Neural crest cell (in vitro differentiated cells): ENCODE measurements at places on chromosomes 13 and 19. TPM values are rescaled to one million over a fixed set of nuclear protein-coding genes. Genes with fewer than 3 reads are reported as not detected.

TSSK6 gene
- 2.7 and 2.9 TPM in 2 replicates for total RNA-seq

SLITRK1 gene
- total RNA-seq = 1.6 TPM in 2 replicates

FXYD3 gene
- 2.5 and 2.8 TPM in 2 replicates for total RNA-seq

KLF16 gene
- total RNA-seq = 18.9 and 20.7 TPM in 2 replicates

CLASRP gene
- 119 and 121 TPM in 2 replicates for total RNA-seq

ZNF441 gene
- 3.9 and 5.7 TPM in 2 replicates for total RNA-seq

GZMM gene
- not detected in 2 replicates for total RNA-seq

CRB3 gene
- not detected in 2 replicates for total RNA-seq

ERICH4 gene
- total RNA-seq = not detected in 2 replicates

KLK15 gene
- not detected in 2 replicates for total RNA-seq

TTYH1 gene
- 180 and 207 TPM in 2 replicates for total RNA-seq

ZNF616 gene
- total RNA-seq = 18.9 and 25.2 TPM in 2 replicates

SLC17A7 gene
- total RNA-seq = 0.23 TPM in 1 of 2 replicates, not detected in the other

KIR3DL3 gene
- total RNA-seq = not detected in 2 replicates

NXNL1 gene
- not detected in 2 replicates for total RNA-seq

ICAM1 gene
- total RNA-seq = 0.14 and 0.23 TPM in 2 replicates

SHISA7 gene
- total RNA-seq = 0.54 and 0.59 TPM in 2 replicates

DZIP1 gene
- total RNA-seq = 71.0 and 71.1 TPM in 2 replicates

CGB3 gene
- total RNA-seq = not detected in 2 replicates

WIZ gene
- total RNA-seq = 77.1 and 80.2 TPM in 2 replicates

DIRAS1 gene
- 19.9 and 24.4 TPM in 2 replicates for total RNA-seq

COG6 gene
- total RNA-seq = 26.3 and 36.2 TPM in 2 replicates

MRI1 gene
- 24.0 TPM in 2 replicates for total RNA-seq

CCDC169 gene
- total RNA-seq = 1.7 and 3.5 TPM in 2 replicates

CERS1 gene
- 27.7 and 29.8 TPM in 2 replicates for total RNA-seq

POU4F1 gene
- 0.19 and 0.41 TPM in 2 replicates for total RNA-seq

ZNF296 gene
- total RNA-seq = 0.73 and 1.2 TPM in 2 replicates

NDUFB7 gene
- 123 and 128 TPM in 2 replicates for total RNA-seq

SIRT2 gene
- 27.4 and 28.9 TPM in 2 replicates for total RNA-seq

PLIN4 gene
- total RNA-seq = 0.30 and 0.47 TPM in 2 replicates

PALM gene
- 45.1 and 52.1 TPM in 2 replicates for total RNA-seq

ALDH16A1 gene
- total RNA-seq = 51.9 and 52.7 TPM in 2 replicates

OR7A5 gene
- not detected in 2 replicates for total RNA-seq

FFAR1 gene
- not detected in 2 replicates for total RNA-seq

TUBA3C gene
- not detected in 2 replicates for total RNA-seq

OR7C1 gene
- total RNA-seq = not detected in 2 replicates

PRKACA gene
- total RNA-seq = 103 TPM in 2 replicates

SIGLEC5 gene
- total RNA-seq = not detected in 2 replicates

MBD3L2 gene
- total RNA-seq = not detected in 2 replicates

ZNF536 gene
- total RNA-seq = 18.7 and 22.0 TPM in 2 replicates

TNFSF9 gene
- total RNA-seq = 1.3 and 1.4 TPM in 2 replicates

MYPOP gene
- 9.1 and 9.6 TPM in 2 replicates for total RNA-seq

CEACAM8 gene
- total RNA-seq = not detected in 2 replicates

LILRA5 gene
- total RNA-seq = not detected in 2 replicates
